ENCODE measurements at places on chromosomes 13 and 19. TPM values are rescaled to one million over a fixed set of nuclear protein-coding genes. Genes with fewer than 3 reads are reported as not detected.

CYP4F2 gene
- not detected for total RNA-seq

KCNJ14 gene
- 2.2 TPM for total RNA-seq

CIC gene
- total RNA-seq = 68.0 TPM

ANGPTL4 gene
- 2.3 TPM for total RNA-seq

ZNF99 gene
- not detected for total RNA-seq

PLIN4 gene
- not detected for total RNA-seq

ZNF69 gene
- total RNA-seq = 0.29 TPM

GPR32 gene
- not detected for total RNA-seq

SLC10A2 gene
- not detected for total RNA-seq

F10 gene
- not detected for total RNA-seq

PCDH8 gene
- total RNA-seq = not detected

CBLC gene
- not detected for total RNA-seq

ZNF677 gene
- 2.3 TPM for total RNA-seq

PSG3 gene
- total RNA-seq = not detected

WDR87 gene
- total RNA-seq = not detected

ZNF100 gene
- 21.8 TPM for total RNA-seq

- no peak for DNase-seq
Observed at GRCh38 chr13:29319451-29319850, 276.0 kb downstream of the SLC7A1 start.

DNA sequence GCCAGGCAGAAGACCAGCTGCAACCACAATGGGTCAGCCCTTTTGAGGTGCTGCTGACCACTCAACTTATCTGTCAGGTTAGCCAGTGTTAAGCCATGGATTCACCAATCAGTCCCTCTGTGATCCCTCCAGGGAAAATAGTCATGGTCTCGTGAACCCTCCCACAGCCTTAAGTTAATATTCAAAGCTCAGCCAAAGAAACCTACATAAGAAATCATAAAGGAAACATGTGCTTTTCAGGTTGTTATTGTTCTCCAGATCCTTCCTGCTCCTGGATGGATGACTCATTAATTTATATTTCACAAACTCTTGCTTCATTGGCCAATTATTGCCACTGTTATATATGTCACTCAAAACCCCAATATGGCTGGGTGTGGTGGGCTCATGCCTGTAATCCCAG is 161.9 kb downstream of the B3GLCT start:
- no peak for DNase-seq

GRCh38 chr13:37791699-37792098 is 77.9 kb downstream of the TRPC4 start:
- DNase-seq = no peak

- no peak for DNase-seq
Observed at GRCh38 chr13:34028496-34029442, 210.8 kb downstream of the RFC3 start.

DNA sequence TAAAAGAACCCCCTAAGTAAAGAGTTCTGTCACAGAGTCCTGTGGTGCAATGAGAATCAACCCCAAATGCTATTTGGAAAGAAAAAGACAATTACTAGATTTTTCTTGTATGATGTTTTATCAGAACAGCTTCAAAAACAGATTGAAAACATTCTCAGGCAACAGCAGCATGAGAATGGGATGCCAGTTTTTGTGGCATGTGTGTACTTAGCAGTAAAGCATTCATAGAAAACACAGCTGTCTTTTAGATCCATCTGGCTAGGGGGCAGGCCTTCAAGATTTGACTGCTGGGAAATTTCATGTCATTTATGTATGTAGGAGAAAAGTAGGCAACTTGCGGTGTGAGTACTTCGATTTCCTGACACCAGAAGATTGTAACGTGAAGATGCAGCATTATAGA is 170.5 kb upstream of the HTR2A start:
- DNase-seq = no peak

- no peak for DNase-seq
Observed at GRCh38 chr13:85853901-85854663, 54.9 kb upstream of the SLITRK6 start.

- DNase-seq = no peak
Observed at GRCh38 chr13:27176470-27177410, 5.1 kb upstream of the USP12 start.

DNA sequence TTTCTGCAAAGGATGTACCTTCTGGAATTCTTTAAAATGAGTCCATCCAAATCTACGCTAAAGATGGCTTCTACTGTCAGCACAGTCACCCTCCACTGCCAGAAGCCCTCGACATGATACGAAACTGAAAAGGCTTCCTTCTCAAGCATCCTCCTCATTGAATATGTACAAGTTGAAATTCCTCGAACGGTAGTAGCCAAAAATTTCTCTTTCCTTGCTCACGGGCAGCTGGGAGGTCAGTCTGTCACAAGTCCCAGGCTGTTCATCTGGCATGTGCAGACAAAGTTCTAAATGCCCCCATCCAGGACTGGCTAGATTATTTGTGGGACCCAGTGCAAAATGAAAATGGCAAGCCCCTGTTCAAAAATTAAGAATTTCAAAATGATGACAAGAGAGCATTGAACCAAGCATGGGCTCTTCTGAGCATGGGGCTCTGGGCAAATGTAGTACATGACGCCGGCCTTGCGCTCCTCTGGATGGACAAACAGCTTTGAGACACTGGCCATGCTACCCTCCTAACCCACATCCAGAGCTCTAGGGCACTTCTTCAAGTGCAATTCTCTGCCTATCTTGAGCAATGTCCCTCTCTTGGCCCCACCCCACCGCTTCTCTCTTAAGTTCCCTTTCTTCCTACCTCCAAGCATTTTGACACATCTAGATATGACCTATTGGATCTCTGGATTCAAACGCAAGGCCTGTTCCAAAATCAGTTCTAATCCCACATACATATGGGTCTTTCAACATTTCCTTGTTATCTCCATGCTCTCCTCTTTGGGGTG is 78.9 kb upstream of the FLT1 start:
- DNase-seq = no peak

GRCh38 chr13:104014803-104015645 is 948.8 kb upstream of the SLC10A2 start:
- no peak for DNase-seq

DNA sequence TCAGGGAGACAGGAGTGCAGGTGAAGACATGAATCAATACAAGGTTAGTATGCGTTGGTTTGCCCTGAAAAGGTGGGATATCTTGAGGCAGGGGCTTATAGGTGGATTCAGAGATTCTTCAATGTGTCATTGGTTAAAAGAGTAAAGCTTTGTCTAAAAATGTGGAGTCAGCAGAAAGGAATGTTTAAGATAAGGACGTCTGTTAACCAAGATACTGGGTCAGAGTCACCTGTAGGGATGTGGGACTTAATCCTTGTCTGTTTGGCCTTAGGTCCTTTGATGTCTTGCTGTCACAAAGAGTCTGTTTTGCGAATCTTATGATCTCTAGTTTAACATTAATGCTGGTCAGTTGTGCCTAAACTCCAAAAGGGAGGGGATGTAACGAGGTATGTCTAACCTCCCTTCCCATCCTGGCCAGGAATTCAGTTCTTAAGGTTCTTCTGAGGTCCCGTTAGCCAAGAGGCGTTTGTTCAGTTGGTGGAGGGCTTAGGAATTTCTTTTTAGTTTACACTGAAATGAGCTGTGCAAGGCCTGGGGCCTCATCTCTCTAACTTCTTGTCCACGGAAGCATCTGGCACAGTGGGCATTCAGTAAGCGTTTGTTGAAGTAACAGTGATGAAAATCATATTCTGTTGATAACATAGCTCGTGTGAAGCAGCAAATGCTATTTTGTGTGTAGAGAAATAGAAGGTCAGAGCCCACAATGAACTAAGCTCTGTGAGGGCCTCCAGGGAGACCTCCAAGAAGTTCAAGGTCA is 96.2 kb upstream of the RNF113B start:
- DNase-seq = no peak

DNA sequence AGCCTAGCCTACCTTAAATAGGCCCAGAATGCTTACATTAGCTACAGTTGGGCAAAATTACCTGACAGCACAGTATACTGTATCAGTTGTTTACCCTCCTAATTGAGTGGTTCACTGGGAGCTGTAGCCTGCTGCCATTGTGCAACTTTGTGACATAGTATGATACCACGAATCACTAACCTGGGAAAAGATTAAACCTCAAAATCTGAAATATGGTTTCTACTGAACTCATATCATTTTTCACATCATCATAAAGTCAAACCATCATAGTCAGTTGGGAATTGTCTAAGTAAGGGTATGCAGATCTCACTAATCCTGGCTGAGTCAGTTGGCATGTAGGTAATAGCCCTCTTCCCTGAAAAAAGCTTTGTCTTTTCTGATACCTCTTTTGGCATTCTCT is 9.2 kb downstream of the PAN3 start:
- DNase-seq = no peak

DNA sequence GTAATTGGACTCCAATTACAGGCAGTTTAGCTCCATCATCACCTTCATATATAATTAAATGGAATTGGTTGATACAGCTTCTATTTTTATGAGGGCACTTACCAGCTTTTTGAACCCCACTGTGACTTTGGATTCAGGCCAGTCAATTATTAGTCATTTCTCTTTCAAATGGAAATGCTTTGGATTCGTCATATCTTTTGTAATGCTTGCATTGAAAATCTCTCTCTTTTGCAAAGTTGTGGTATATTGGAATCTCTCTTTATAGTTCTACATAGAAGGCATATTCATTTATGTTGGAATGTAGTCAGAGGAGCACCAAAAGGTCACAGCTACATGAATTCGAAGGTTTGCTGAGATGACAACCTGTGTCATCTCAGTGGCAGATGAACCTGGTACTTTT is 1074.3 kb upstream of the SLC10A2 start:
- no peak for DNase-seq

DNA sequence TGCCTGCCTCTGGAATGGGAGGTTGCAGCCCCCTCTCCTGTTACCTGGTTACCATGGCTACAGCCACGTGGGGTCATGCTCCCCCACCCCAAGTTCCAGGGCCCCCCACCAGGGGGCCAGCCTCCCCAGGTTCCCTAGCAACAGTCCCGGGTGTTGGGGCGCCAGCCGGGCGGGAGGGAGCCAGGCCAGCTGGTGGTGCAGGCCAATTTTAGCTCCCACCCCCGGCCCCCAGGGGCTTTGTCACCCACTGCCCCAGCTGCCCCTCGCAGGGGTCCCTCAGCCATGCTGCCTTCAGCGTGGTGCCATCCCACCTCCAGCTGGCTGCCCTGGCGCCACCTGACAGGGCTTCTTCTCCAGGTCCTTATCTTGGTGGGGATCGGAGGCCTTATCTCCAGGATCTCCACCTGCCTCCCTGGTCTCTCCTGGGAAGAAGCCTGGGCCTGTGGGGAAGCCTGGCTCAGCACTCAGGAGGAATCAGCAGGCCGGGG is 3.0 kb downstream of the MARK4 start:
- no peak for DNase-seq
